ENCODE measurements at places on chromosomes 3 and 15. TPM values are rescaled to one million over a fixed set of nuclear protein-coding genes. Genes with fewer than 3 reads are reported as not detected.

DNA sequence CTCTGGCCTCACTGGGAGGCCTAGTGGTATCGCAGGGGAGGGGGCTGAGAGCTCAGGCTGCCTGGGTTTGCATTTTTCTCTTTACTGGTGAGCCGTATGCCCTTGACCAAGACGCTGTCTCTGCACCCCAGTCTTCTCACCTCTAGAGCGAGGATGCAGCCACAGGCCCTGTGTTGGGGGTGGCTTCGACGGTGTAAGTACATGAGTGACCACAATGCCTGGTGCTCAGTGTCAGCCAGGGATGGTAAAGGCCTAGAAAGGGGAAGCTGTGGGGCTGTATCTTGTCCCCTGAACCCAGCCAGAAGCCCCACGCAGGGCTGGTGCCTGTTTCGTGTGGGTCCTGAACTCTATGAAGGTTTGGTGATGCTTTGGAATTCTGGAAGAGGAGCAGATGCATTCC, 19.8 kb downstream of the SYNM start:
- no peaks in the 10 kb centered on the region for H3K36me3 ChIP-seq
- no peaks in the 10 kb centered on the region for H3K27me3 ChIP-seq
- no peak overlapping the region for H3K4me3 ChIP-seq
- H3K4me1 ChIP-seq, result no peaks in the 10 kb centered on the region
- no peak for DNase-seq
- no peak overlapping the region for H3K27ac ChIP-seq

EXD1 gene
- not detected for total RNA-seq

KNL1 gene
- total RNA-seq, result 0.59 TPM

PPP1R14D gene
- not detected for total RNA-seq

- no peaks in the 10 kb centered on the region for H3K36me3 ChIP-seq
- H3K27ac ChIP-seq, result no peak overlapping the region
- no peaks in the 10 kb centered on the region for H3K4me1 ChIP-seq
- no peak for DNase-seq
- no peak overlapping the region for H3K4me3 ChIP-seq
Measured at GRCh38 chr3:62574266-62574898, 201.0 kb upstream of the FEZF2 start.

DNA sequence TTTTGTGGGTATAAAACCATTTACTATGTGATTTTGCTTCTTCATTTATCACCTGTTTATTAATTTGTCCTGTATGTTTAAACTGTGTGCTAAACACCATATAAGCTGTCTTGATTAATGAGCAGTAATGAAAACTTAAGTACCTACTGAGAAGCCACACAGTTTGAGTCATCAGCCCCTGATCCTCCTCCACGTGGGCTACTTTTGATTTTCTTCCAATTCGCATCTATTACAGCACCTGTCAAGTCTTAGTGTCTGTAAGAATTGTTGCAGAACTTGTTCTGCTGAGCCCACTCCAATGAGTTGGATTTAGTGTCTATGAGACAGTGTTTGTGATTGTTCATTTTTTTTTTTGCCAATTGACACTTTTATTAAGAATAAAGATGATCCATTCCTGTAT, 16.8 kb downstream of the EPHA6 start:
- H3K4me3 ChIP-seq, result no peak overlapping the region
- no peaks in the 10 kb centered on the region for H3K36me3 ChIP-seq
- DNase-seq, result no peak
- no peak overlapping the region for H3K27ac ChIP-seq
- no peaks in the 10 kb centered on the region for H3K27me3 ChIP-seq

DNA sequence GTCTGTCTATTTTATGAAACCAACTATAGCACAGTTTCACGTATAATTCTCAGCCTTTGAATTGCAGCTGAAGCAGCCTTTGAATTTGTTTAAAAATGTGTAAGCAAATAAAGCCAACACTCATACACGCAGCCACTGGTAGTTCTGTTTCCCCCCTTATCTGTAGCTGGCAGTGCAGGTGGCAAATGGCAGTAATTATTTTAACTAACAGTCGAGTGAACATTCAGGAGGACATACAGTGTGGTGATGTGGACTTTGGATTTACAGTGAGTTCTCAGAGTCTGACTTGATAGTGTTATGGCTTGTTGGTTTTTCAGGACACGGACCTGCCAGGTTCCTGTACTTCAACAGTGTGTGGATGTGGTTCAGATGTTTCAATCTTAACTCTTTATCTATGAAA, 64.0 kb upstream of the SKOR1 start:
- H3K27ac ChIP-seq, result no peak overlapping the region
- no peak overlapping the region for H3K4me3 ChIP-seq
- peaks cover 7% of the 10 kb centered on the region for H3K36me3 ChIP-seq
- DNase-seq, result no peak

ARGFX gene
- total RNA-seq, result not detected

DNA sequence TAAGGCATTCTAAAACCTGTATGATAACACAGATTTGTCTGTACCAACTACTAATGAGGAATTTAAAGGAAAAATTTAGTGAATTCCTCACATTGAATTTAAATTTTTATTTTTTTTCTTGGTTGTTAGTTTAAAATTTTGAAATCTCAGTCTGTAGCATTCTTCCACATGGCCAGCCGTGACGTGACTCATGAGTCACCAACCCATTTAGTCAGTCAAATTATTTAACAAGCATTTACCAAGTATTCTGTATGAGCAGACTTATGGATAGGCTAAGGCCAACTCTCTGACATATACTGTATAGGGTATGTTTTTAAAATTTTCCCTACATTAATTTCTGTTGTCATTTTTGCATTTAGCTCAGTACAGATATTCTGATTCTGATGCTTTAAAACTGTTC, 112.9 kb downstream of the CNTN4 start:
- H3K4me1 ChIP-seq, result no peaks in the 10 kb centered on the region
- no peak overlapping the region for H3K27ac ChIP-seq
- no peaks in the 10 kb centered on the region for H3K36me3 ChIP-seq
- no peak for DNase-seq
- H3K4me3 ChIP-seq, result no peak overlapping the region
- no peaks in the 10 kb centered on the region for H3K27me3 ChIP-seq

GRCh38 chr3:30258426-30259392, 347.7 kb upstream of the TGFBR2 start:
- H3K36me3 ChIP-seq, result no peaks in the 10 kb centered on the region
- H3K27me3 ChIP-seq, result no peaks in the 10 kb centered on the region
- H3K4me3 ChIP-seq, result no peak overlapping the region

TPRG1 gene
- total RNA-seq, result 2.9 TPM

IL12A gene
- 0.93 TPM for total RNA-seq

ANKUB1 gene
- not detected for total RNA-seq

GRCh38 chr3:197514786-197515355, 40.9 kb downstream of the BDH1 start:
- no peak overlapping the region for H3K27ac ChIP-seq
- no peaks in the 10 kb centered on the region for H3K27me3 ChIP-seq
- no peak for DNase-seq

- peaks cover 5% of the 10 kb centered on the region for H3K36me3 ChIP-seq
- no peaks in the 10 kb centered on the region for H3K27me3 ChIP-seq
- H3K4me1 ChIP-seq, result peaks cover 19% of the 10 kb centered on the region
- no peak overlapping the region for H3K27ac ChIP-seq
- peak overlapping the region; percentile 67 for H3K4me3 ChIP-seq
Measured at GRCh38 chr3:107525644-107526305, 3.0 kb downstream of the BBX start.

C3orf33 gene
- 2.4 TPM for total RNA-seq

DNA sequence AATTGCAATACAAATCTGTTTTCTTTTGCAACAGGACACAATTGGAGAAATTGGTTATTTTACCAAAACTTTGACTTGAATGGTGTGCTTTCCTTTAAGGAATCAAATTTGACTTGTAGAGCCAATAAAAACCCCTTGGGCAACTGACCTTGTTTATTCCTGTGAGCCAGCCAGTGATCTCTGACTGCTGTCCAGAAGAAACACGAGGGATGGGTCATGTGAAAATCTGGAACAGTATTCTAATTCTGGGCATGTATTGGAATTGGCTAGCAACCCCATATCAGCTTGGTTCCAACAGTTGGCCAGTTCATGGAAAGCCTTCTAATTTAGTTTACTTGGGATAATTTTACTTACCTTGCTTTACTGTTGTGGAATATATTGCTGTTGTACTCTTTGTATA, 19.1 kb upstream of the HHATL start:
- no peaks in the 10 kb centered on the region for H3K4me1 ChIP-seq
- no peak overlapping the region for H3K27ac ChIP-seq
- no peak for DNase-seq
- no peaks in the 10 kb centered on the region for H3K27me3 ChIP-seq
- H3K4me3 ChIP-seq, result no peak overlapping the region

- H3K27me3 ChIP-seq, result no peaks in the 10 kb centered on the region
- no peak overlapping the region for H3K4me3 ChIP-seq
- H3K27ac ChIP-seq, result no peak overlapping the region
- DNase-seq, result no peak
Measured at GRCh38 chr3:171219258-171219657, 192.7 kb upstream of the SLC2A2 start.

DNA sequence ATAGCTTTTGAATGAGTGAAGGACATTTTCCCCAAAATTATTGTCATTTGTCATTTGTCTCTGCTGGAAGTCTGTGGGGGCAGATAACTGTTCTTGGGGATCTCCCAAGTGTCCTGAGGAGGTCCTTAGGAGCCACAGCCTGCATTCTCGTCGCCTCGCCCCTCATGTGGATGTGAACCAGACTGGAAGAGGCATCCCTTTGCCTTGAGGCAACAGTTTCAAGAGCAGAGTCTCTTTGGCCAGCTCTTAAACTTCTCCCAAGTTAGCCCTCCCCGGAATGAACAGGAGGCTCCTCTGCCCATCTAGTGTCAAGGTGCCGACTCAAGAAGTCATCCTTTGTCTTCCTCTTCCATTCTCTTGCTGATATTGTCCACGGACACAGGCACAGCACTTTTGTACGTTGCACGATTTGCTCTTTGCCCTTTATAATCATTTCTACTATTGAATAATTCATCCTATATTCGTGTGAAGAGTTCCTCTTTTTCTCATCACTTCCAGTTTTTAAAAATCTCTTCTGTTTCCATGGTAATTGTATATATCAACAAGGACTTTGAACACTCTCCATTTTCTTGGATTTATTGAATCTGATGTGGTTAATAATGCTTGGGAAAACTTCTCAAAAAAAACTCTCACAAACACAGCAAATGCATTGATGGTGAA, 40.8 kb upstream of the CD47 start:
- no peaks in the 10 kb centered on the region for H3K27me3 ChIP-seq
- no peak overlapping the region for H3K4me3 ChIP-seq
- peaks cover 16% of the 10 kb centered on the region for H3K36me3 ChIP-seq
- no peak for DNase-seq

EFCAB12 gene
- 3.4 TPM for total RNA-seq

- peak overlapping the region; percentile 72 for H3K27ac ChIP-seq
- H3K36me3 ChIP-seq, result no peaks in the 10 kb centered on the region
- H3K4me3 ChIP-seq, result peak overlapping the region; percentile 73
- H3K4me1 ChIP-seq, result peaks cover 16% of the 10 kb centered on the region
Measured at GRCh38 chr3:44761101-44761423, 357 bp downstream of the KIAA1143 start.

GRCh38 chr3:194031349-194031748, 104.6 kb upstream of the HES1 start:
- no peaks in the 10 kb centered on the region for H3K4me1 ChIP-seq
- H3K4me3 ChIP-seq, result no peak overlapping the region
- no peak for DNase-seq
- H3K36me3 ChIP-seq, result no peaks in the 10 kb centered on the region
- H3K27ac ChIP-seq, result no peak overlapping the region

GRCh38 chr3:194675081-194675640, 3.2 kb upstream of the LSG1 start:
- H3K27me3 ChIP-seq, result no peaks in the 10 kb centered on the region
- no peak overlapping the region for H3K27ac ChIP-seq
- H3K4me3 ChIP-seq, result no peak overlapping the region
- no peak for DNase-seq
- no peaks in the 10 kb centered on the region for H3K36me3 ChIP-seq
- H3K4me1 ChIP-seq, result peaks cover 18% of the 10 kb centered on the region

All from CD4-positive, alpha-beta T cell (primary cell).